ENCODE measurements at places on chromosomes 11 and 22.

DNA sequence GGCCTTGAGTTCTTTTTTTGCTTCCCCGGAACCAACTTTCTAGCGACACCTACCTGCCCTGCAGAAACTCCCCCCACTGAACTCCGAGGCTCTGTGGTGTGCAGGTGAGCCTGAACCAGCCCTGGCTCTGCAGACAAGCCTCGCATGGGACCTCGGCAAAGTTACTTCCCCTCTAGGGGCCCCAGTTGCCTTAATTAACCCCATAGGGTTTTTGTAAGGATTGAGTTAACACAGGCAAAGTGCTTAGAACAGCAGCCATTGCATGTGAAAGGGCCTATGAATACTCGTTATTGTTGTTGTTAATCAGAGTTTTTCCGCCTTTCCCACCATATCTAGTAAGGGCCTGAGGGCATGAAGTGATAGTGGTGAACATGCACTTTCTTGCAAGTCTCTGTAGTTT lies 12.6 kb upstream of the SYT13 start:
- DNase-seq: no peak

DNA sequence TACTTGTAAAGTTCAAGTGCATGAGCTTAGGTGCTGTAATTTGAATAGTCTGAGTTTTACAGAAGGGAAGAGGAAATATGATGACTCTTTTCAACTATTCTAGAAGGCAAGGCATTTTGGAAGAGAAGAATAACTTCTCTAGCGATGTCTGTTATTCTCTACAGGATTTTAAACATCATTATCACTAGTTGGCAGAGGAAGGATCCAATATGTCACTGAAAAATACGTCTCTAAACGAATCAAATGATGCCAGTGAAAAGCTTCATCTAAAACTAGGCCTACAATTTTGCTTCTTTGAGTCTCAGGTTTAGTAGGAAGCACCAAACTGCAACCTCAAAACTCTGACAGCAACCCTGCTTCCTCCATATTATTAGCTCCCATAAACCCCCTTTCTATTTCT lies 581.4 kb downstream of the DLG2 start:
- DNase-seq: no peak

DNA sequence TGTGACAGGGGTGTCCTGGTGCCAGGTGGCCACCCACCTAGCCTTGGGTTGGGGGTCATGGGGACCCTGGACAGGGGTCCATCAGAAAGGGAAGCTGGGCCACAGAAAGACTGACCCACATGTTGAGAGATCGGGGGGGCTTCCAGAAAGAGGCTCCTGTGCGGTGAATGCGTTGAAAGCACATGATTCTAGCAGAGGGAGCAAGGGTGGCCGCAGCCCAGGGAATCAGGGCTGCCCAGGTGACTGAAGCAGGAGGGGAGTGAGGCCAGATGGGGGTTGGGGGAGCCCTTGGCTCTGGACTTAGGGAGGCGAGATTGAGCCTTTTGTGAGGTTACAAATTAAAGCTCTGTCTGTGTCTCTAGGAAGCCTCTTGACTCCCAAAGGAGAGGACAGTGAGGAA lies 80.7 kb downstream of the MORC2 start:
- no peak for DNase-seq

DNA sequence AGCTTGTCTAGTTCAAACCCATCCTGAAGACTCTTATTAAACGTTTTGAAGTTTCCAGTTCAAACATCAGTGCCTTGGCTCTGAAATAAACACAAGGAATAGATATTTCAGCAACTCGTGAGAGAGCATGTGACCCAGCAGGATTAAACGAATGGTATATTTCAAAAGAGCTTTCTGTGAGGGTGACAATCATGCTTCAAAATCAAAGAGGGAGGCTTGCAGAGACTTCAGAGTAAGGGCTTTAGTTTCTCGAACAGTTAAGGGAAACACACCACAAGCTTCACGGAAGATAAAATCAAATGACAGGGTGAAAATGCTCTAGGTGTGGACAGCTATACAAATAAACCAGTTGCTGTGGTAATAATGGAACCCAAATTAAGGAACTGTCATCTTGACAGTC lies 1.4 kb downstream of the HPS4 start:
- no peak for DNase-seq

GRCh38 chr11:132852361-132852760 lies 679.9 kb downstream of the OPCML start:
- no peak for DNase-seq

DNA sequence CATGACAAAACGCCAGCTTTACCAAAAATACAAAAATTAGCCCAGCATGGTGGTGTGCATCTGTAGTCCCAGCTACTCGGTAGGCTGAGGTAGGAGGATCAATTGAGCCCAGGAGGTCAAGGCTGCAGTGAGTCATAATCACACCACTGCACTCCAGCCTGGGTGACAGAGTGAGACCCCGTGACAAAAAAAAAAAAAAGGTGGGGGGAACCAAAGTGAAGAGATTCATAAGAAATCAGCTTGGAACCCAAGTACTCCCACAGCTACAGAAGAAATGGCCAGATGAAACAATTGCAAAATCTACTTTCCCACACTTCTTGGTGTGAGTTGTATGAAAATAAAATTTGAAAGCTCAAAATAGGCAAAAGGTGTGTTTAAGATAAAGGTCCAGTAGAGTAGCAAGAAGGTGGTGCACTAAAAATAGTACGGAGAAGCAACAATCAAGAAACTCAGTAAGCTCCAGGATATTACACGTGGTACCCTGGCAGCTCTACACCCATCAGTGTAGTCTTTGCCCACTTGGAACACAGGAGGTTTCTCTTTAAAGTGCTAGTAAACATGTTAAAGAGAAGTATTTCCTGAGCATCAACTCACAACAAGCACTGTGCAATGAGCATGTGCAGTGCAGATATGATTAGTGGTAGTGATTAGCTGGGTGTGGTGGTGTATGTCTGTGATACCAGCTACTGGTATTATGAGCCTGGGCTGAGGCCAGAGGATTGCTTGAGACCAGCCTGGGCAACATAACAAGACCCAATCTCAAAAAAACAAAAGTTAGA lies 5.3 kb downstream of the HARBI1 start:
- DNase-seq: no peak

DNA sequence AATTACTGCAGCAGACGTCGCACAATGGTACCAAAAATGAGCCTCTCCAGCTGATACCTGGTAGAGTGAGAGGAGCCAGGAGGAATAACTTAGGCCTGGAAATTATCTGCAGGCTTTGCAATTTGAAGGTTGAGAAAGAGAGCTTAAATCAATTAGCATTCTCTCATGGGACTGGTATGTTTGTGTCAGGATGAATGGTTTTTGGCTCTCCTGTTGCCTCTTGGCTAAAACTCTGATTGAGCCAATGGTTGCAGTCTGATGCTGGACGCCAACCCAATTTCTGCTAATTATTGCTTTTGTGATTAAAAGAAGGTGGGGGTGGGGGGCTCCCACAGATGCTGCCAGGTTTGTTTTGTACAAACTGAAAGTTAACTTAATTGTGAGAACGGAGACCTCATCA lies 12.5 kb upstream of the NELL1 start:
- DNase-seq: no peak

DNA sequence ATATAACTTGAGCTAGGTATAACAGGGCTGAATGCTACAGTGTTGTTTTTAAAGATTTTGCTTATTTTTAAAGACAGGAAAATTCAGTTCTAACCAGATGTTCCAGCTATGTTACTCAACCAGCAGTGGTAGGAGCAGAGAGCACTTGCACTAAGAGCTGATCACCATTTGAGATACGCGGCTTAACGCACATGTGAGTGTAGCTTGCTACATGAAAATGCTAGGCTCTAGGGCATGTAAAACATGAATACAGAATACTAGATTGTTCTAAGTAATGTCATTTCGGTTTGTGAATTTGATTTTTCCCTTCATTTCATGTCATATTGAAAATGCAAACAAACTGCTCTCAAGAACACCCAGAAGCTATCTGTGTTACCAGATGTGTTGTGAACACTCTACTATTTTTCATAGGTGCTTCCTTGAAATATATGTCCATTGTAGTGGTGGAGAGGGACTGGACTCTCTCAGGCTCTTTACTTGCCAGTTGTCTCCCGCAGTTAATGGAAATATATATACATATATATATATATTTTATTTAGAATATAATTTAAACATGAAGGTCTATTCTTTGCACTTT lies 10.8 kb upstream of the TECTA start:
- no peak for DNase-seq

DNA sequence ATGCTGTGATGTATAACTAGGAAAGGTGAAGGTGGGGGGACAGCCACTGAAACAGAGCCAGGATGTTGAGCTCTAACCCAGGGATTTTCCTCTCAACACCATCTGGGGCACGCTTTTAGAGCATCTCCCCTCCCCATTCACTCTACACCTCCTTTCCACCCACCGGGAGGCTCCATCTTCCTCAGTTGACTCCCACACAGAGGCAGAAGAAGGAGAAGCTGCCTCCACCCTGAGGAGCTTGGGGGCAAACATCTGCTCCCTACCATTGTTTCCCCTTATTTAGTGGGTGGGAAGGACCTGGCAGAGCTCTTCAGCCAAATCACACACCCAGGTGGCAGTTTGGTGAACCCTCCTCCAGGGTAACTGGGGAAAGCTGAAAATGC lies 50.0 kb upstream of the ADA2 start:
- no peak for DNase-seq

DNA sequence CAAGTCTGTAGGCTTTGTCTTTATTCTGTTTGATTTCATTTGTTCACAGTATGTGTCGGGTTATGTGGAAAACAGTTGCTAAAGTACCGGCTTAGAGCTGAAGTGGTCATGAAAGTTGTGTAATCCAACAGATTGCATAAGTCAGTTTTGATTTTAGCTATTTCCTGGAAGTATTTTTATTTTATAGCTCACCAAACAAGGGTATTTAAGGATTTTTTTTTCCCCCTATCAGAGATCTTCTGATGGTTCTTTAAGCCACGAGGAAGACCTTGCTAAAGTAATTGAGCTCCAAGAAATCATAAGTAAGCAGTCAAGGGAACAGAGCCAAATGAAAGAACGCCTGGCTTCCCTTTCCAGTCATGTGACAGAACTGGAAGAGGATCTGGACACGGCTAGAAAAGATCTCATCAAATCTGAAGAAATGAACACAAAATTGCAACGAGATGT lies 55.9 kb downstream of the PPFIA1 start:
- no peak for DNase-seq

GRCh38 chr22:23222033-23222792 lies 41.9 kb downstream of the BCR start:
- DNase-seq: no peak

- DNase-seq: no peak
Observed at GRCh38 chr11:79813551-79813950, 372.7 kb upstream of the TENM4 start.

GRCh38 chr11:120929090-120929489 lies 94.8 kb upstream of the TBCEL start:
- DNase-seq: no peak

DNA sequence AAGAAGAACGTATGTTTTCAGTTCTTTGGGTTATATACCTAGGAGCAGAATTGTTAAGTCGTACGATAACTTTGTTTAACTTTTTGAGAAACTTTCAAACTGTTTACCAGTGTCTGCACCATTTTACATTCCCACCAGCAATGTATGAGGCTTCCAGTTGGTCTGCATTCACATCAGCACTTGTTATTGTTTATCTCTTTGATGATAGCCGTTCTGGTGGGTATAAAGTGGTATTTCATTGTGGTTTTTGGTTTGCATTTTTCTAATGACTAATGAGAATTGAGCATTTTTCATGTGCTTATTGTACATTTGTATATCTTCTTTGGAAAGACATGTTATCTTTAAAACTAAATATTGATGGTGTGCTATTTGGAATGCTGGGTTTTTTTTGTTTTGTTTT lies 59.8 kb downstream of the KDM2A start:
- no peak for DNase-seq

DNA sequence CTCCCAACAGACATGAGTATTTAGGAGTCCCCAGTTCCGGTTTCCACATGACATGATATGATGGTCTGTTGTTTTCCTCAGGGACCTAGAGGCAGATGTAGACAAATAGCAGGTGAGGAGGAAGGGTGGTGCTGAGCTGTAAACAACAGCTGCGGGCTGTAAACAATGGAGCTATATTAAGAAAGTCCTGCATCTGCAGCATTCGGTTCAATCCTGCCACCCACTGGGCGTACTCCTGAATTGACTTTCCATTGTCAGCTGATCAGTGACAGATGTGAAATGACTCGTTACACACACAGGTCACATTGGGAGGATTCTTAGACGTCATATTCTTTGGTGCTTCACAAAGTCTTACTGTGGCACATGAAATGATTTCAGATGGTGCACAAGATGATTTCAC lies 26.8 kb upstream of the RAG1 start:
- no peak for DNase-seq

GRCh38 chr11:71248656-71249055 lies 3.7 kb downstream of the SHANK2 start:
- DNase-seq: no peak

GRCh38 chr22:49063545-49063890 lies 764.2 kb downstream of the BRD1 start:
- DNase-seq: no peak

- DNase-seq: no peak
Observed at GRCh38 chr11:79896258-79896657, 455.4 kb upstream of the TENM4 start.

DNA sequence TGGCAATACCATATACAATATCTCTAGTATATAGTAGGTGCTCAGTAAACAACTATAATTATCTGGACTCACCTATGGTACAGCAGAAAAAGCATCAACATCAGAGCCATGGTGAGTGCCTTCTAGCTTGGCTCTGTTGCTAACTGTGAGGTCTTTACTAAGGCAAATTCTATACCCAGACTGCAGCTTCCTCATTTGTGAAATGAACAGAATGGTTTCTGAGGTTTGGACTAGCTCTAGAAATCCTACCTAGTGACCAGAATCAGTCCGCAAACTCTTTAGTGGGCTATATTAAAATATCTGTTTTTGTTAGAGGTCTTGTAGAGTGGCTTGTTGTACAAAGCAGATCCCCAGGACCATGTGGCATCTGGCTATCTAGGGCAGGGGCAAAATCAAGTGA lies 3.7 kb downstream of the MS4A1 start:
- DNase-seq: no peak

DNA sequence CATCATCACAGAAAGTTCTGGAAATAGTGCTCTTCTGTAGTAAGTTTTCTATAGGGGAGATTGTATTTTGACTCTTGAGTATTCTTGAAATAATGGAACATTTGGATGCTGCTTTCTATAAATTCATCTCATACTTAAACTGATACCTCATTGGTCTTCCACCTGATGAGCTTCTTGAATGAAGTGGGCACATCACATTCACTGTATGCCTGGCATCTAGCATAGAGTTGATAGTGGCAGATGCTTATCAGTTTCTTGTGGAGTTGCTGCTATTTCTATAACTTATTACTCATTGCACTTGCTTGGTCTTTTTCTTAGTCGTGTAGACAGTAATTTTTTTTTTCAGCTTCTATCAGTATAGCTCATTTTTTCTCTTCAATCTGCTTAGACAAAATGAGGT lies 5.4 kb downstream of the ATXN10 start:
- DNase-seq: no peak

DNA sequence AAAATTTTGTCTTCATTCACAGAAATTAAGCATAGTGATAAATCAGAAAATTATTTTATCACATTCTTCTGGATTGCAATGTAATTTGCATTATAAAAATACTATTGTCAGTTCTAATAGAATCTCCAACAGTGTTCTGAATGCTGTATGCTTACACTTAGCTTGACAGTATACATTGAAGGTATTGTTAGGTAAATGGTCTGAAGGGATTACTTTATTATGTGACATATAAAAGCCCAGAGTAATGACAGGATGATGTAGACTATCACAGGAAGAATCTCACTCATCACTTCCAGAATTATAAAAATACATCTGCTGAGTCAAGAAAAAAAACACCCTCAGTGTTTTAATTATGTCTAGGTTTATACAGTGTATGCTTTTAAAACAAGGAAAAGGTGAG lies 1532.5 kb upstream of the RAG2 start:
- no peak for DNase-seq

Data from activated CD8-positive, alpha-beta memory T cell treated with anti-CD3 and anti-CD28 coated beads for 48 hours (primary cell).